Heart right ventricle (tissue), 16 donors: ENCODE measurements at places on chromosomes 16 and 17. TPM values are rescaled to one million over a fixed set of nuclear protein-coding genes. Genes with fewer than 3 reads are reported as not detected.

SNAI3 gene
- polyA plus RNA-seq = 2.3 TPM

KRTAP2-1 gene
- not detected for polyA plus RNA-seq

CCDC40 gene
- 2.0 TPM for polyA plus RNA-seq

GJD3 gene
- 0.88 TPM for polyA plus RNA-seq

CLEC19A gene
- not detected for polyA plus RNA-seq

GLYR1 gene
- 36.5 TPM for polyA plus RNA-seq

ACSM2A gene
- not detected for polyA plus RNA-seq

ZNF385C gene
- polyA plus RNA-seq = 0.29 TPM

GUCY2D gene
- polyA plus RNA-seq = not detected

MYH2 gene
- polyA plus RNA-seq = not detected

ANKRD40CL gene
- polyA plus RNA-seq = not detected

CDH13 gene
- polyA plus RNA-seq = 40.9 TPM
